Activated CD4-positive, CD25-positive, alpha-beta regulatory T cell treated with anti-CD3 and anti-CD28 coated beads, Interleukin-2, amount 50 U/mL, for 16 hours (primary cell): ENCODE measurements at places on chromosomes 4 and X.

GRCh38 chr4:85760511-85760910, 285.6 kb downstream of the ARHGAP24 start:
- no peak for DNase-seq

DNA sequence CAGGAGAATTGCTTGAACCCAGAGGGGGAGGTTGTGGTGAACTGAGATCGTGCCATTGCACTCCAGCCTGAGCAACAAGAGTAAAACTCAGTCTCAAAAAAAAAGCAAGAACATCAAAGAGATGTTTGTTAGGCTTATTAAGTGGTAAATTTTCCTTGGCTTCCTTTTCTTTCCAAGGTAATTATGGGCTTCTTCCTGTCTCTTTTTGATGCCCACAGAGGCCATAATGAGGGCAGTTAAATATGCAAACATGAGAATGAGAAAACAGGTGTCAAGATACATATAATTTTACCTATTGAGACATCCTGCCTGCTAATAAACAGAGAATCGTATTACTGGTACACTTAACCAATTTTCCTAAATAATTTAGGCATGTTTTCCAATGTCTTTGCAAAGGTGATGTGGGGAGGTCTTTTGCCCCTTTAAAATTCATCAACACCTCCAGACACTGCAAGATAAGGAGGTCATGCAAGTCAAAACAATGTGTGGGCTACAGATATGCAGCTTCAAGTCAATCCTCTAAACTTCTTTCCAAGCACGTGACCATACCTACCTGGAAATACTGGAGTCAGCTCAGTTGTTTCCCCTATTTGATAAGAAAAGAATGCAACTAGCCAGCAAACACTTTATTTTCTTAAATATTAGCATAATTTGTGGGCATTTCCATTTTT, 2.7 kb downstream of the SLC39A8 start:
- DNase-seq: no peak

DNA sequence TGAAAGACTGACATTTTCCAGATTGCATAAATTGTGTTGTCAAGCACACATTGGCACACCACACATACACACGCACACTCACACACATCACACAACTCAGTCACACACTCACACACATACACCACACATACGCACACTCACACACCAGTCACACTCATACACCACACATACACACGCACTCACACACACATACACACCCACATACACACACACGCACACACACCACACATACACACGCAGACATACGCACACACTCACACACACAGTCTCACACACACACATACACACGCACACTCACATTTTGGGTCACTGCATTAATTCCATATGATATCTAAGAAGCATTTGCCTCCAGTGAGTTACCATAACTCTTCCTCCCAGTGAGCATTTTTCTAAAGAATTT, 578.3 kb upstream of the FRG1 start:
- DNase-seq: no peak

DNA sequence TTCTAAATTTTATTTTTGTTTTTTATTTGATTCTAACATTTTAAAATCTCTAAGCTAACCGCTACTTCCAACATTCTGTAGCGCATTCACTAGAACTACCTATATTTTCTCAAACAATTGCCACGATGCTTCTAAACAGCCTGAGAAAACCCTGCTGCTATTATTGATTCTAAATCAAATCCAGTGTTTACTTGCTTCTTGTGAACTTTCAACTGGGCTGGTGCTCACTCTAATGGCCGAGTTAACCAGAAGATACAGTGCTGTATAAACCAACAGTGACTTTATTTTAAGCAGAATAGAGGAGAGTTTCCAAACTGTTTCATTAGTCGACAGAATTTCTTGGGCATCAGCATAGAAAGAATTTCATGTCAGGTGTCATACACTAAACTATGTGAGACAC, 110.3 kb downstream of the DLG3 start:
- no peak for DNase-seq

DNA sequence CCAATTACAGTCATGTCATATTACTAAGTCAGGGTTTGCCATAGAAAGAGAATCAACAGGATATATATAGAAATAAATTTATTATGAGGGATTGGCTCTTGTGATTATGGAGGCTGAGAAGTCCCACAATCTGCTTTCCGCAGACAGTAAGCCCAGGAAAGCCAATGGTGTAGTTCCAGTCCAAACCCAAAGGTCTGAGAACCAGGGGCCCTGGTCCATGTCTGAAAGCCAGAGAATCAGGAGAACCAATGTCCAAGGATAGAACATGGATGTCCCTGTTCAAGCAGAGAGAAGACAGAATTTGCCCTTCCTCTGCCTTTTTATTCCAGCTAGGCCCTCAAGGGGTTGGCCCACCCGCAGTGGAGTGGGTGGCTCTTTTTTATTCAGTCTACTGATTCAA, 25.6 kb downstream of the FABP2 start:
- DNase-seq: no peak

DNA sequence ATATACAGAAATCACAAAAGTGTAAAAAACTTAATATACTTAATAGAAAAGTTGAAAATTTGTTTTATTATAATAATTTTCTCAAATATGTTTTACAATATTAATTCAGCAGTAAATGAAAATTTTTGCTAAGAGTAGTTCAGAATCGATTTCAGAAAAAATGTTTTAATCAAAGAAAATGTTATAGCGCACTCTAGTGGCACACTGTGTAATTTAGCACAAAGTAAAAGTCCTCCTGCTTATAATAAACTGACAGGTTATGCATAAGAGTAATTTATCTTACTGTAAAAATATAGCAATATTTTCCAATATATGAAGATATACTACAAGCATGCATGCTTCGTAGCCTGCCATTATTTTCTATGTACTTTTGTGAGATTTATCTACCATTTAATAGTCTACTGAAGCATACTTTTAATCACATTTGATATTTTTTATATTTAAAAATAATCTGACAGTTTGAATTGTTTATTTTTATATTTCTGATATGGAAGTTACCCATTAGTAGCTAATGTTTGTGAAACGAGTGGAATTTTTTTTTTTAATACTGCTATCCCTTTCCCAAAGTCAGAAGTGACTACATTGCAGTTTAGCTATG, 217.9 kb upstream of the KLHL4 start:
- DNase-seq: no peak

DNA sequence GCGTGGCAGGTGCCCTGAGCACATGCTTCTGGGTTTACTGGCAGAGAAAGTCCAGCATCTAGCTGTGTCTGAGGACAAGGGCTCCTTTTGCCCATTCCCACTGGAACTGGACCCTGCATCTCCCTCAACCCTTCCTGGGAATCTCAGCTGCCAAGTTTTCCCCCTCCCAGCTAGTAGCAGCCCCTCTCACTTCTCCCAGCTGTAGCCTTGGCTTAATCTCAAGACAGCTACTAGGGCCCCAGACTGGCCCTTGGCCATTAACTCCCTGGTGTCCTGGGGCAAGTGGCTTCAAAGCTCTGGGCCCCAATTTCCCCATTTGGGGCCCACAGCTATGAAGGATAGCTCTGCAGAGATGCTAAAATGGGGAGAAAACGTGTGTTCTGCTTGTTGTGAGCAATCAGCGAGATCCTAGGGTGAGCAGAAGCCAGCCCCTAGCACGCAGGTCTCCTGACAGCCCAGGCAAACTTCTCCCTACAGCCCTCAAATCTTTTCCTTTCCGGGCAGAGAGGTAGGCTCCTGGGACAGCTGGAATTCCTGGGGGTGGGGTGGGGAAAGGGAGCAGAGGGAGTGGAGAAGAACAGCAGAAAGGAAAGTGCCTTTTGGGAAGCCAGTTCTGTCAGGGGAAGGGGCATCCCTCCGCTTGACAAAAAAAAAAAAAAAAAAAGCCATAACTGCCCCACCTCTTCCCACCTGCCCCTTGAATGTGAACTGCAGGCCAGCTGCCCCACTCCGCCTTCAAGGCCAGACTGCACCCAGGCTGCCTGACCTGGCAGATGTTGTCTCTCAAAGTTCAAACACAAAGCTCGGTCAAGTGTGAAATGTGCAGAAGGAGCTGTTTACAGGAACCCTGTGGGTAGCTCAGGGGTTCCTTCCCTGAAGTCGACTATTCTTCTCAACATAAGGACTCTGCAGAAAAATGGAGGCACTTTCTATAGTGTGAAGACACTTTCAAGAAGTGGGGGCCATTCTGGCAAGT, 16.6 kb downstream of the FGD1 start:
- no peak for DNase-seq

GRCh38 chr4:97525236-97525635, 618.0 kb downstream of the STPG2 start:
- no peak for DNase-seq

DNA sequence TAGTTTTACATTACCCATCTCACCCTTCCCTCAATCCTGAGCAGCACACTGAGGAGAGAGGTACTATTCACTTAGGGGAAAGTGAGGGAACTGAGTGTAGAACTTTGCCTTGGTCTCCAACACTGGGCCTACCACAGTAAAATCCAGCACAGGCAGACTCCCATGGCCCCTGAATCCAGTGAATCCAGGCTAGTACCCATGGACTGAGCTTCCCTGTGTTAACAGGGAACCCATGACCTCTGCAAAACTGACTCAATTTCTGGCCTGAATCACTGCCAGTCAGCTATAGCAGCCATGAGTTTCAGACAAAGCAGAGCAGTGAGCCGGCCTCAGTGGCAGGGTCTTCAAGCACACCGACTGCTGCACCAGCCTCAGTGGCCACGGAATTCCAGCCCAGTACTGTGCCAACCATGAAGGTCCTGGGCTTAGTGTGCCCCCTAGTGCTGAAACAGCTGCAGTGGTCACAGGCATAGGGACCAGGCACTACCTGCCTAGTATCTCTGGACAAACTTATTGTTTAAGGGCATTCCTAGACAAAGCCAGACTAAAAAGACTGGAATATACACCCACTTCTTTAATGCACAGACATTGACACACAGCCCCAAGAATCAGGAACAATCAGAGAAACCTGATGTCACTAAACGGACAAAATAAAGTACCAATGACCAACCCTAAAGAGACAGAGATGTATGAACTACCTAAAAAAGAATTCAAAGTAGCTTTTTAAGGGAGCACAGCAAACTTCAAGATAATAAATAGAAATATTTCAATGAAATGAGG, 127.4 kb upstream of the RPL34 start:
- DNase-seq: no peak

DNA sequence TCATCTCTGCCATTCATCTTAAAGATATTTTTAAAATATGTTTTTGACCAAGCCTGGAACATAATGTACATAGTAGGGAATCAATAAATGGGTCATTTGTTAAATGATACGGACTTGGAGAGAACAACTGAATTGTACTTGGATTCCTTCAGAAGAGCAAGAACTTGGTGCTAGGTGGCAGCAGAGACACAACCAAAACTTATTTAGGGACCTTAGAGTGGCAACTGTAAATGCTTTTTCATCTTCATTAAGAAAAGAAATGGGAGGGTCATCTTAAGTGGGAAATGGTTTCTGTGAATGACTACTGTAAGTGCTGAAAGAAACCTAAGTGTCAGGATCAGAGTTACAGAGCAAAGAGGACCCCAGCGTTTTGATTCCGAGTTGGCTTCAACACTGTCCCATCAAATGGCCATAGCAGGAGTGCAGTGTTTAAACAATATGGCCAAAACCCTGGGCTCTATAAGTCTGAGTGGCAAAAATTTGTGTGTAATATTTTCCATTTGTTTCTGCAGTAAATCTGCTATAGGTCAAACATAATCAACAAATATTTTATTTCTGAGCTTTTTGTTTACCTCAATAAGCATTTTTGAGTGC, 213.6 kb downstream of the PALLD start:
- DNase-seq: no peak

DNA sequence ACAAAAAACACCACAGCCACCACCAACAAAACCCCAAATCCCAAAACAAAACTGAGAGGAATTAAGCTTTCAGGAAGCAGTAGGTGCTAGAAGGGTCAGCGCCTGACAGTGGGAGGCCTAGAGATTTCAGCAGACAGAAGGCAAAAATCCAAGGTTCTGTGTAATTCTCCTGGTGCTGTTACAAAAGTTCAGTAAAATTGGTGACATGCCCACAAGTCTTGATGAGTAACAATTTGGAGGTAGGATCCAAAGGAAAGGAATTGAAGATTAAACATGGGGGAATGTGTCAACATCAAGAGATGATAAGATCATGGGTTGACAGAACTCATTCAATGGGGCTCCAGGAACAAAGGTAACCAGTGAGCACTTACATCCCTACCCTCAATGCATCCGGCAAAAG, 653.8 kb upstream of the CPEB2 start:
- no peak for DNase-seq

- no peak for DNase-seq
These were observed 190.3 kb upstream of the NR3C2 start for GRCh38 chr4:148632476-148632875.

- DNase-seq: no peak
These were observed 188.7 kb upstream of the AADAT start for GRCh38 chr4:170278460-170278859.

DNA sequence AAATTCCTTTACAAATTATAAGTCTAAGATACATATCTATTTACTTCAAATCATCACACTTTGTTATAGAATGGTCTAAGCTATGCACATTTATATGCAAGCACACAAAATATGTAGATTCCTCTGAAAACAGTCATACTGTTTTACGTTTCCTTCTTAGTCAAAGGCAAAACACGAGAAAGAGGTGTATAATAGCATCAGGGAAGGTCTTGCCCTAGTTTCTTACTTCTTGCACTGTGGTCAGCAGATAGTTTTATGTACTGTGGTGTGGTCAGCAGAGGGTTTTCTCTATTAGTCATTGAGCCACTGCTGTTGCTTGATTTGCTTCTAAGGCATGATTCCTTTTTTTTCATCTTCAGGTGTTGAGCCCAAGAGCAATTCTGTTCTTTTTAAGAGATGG, 117.7 kb downstream of the ADAM29 start:
- DNase-seq: no peak

GRCh38 chrX:126820700-126821420, 1.3 kb downstream of the PRR32 start:
- DNase-seq: no peak

DNA sequence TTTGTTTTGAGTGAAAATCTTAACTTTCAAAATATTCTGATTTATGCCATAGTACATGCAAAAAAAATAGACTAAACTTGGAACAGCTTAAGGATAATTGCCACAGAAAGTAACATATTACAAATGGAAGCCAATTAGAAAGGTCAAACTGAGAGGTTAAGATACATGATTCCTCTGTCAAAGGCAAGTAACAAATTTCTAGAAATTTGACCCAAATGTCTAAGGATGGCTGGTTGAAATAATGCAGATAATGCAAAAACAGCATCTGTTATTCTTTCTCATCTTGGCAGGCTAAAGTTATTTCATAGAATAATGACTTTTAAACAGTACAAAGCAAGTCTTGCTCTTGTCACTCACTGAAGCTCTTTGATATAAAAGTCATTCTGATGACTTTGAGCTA, 10.5 kb downstream of the FGF5 start:
- DNase-seq: no peak

DNA sequence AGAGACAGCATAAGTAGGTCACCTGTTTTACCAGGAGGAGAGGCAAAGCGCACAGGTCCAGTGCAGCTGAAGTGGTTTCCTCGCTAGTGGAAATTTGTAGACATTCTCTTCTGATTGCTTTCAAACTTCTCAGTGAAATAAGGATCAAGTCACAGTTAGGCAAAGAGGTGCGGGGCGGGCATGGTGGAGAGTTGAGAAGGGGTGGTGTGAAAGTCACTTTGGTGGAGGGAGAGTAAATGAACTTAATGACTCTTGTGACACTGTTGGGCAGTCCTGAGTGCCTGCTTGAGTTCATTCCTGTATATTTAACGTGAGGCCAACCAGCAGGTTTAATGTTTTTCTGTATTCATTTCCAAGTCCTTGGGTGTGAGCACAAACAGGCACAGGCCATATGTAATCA, 235.6 kb downstream of the TRIML1 start:
- DNase-seq: no peak
